Right lobe of liver (tissue), 6 donors: ENCODE measurements at places on chromosomes 7 and 10. TPM values are rescaled to one million over a fixed set of nuclear protein-coding genes. Genes with fewer than 3 reads are reported as not detected.
A peak's percentile ranks its signal among the peaks of the same experiment; 100 is the strongest.

DNA sequence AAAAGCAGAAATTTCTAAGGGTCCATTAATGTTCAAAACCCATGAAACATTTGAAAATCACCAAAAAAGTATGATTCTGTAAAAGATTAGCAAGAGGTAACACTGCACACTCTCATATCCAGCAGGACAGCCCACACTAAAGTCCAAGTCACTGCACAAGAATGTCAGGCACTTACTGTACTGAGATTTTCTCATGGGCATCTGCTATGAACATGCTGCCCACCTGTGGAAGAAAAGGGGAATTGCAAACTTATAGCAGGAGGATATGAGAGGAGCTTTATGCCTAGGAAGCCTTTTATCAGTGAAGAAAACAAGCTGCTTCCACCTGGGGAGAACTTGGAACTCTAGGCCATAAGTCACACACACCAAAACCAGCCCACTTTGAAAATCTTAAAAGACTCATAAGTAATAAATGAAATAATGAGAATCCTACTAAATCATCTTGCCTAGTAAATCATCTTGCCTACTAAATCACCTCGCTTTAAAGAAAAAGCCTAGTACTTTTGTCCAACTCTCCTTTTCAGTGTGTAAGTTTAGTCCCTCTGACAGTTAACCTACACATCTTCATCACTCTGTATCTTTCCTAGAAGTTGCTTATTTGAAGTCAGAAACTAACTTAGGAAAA is 46.1 kb downstream of the ARMH3 start:
- no peak overlapping the region for H3K4me3 ChIP-seq
- no peak for DNase-seq
- H3K27ac ChIP-seq: no peak overlapping the region

DNA sequence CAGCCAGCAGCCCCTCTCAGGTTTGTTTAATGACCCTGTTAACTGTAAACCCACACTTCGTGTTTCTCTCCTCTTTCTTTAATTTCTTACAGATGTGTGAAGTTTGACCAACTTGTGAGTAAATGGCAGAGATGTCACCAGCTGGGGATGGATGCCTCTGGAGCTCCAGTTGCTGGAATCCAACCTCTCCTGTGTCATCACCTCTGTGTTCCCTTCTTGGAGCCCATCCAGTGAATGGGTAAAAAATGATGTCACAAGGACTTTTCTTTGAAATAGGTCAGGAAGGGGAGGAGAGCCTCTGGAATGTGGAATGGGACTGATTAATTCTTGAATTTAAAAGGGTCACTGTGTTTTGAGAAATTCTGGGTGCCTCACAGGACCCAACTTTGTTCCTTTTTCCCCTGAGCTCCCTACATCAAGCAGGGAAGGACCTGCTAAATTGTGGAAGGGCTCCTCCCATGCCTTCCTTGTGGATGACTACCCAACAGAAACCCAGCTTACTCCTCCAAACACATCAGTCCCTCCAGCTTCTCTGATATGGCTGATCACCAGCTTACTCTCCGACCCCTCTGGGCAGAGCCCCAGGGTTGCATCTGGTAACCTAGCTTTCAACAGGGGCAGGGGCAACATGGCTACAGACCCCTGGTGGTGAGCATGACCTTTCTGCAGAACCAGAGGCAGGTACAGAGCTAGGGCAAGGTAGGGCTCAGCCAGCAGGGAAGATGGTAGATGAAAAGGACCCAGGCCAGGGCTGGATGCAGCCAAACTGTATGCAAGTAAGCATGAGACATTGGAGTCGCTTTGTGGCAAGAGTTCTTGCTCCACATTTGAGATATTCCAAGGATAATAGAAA is 67.5 kb downstream of the STRA8 start:
- no peaks in the 10 kb centered on the region for H3K27me3 ChIP-seq
- no peaks in the 10 kb centered on the region for H3K36me3 ChIP-seq
- no peak overlapping the region for H3K4me3 ChIP-seq
- DNase-seq: no peak

- H3K4me3 ChIP-seq: no peak overlapping the region
- H3K36me3 ChIP-seq: no peaks in the 10 kb centered on the region
Measured at GRCh38 chr10:21498986-21499385, 26.5 kb downstream of the SKIDA1 start.

- no peak overlapping the region for H3K4me3 ChIP-seq
- H3K36me3 ChIP-seq: no peaks in the 10 kb centered on the region
- no peak overlapping the region for H3K27ac ChIP-seq
- no peak for DNase-seq
Measured at GRCh38 chr7:130084037-130084875, 13.9 kb downstream of the KLHDC10 start.

DNA sequence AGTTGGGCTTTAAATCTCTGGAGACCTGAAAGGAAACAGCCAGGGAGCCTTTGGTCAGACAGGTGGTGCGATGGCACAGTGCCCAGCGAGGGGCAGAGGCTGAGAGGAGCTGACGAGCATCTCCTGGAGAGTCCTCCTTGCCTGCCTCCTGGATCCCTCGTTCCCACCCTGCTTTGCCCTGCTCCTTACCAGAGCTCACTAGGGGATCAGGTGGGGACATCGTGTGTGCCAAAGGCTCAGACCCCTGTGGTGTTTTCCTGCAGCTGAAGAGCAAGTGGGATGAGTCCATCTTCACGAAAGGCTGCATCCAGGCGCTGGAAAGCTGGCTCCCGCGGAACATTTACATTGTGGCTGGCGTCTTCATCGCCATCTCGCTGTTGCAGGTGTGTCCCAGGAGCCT is 21.8 kb upstream of the SH2D4B start:
- no peaks in the 10 kb centered on the region for H3K27me3 ChIP-seq
- no peak overlapping the region for H3K4me3 ChIP-seq
- DNase-seq: no peak
- H3K36me3 ChIP-seq: peaks cover 4% of the 10 kb centered on the region

- H3K36me3 ChIP-seq: no peaks in the 10 kb centered on the region
- no peak overlapping the region for H3K27ac ChIP-seq
- no peak overlapping the region for H3K4me3 ChIP-seq
- H3K4me1 ChIP-seq: no peaks in the 10 kb centered on the region
Measured at GRCh38 chr7:69640925-69641594, 42.8 kb downstream of the AUTS2 start.

DNA sequence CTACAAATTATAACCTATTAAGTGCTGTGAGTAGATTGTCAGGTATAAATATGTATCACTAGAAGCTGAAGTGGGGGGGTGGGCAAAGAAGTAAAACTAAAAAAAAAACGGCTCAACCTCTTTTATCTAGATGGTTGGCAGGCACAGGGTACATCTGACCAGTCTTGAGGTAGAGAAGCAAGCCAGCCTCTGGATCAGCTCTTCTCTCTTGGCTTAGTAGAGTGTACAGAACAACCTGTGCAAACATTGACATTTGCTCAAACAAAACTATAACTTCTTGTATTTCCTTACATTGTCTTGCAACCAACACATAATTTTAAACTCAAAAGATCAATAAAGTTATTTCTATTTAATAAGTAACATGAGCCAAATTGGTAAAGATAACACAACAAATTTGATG is 25.6 kb downstream of the DNA2 start:
- H3K27me3 ChIP-seq: no peaks in the 10 kb centered on the region
- DNase-seq: no peak
- no peak overlapping the region for H3K27ac ChIP-seq
- H3K4me3 ChIP-seq: no peak overlapping the region

- DNase-seq: no peak
- no peaks in the 10 kb centered on the region for H3K4me1 ChIP-seq
- H3K36me3 ChIP-seq: no peaks in the 10 kb centered on the region
- H3K27me3 ChIP-seq: no peaks in the 10 kb centered on the region
Measured at GRCh38 chr10:106082865-106083264, 1081.6 kb downstream of the SORCS1 start.

DNA sequence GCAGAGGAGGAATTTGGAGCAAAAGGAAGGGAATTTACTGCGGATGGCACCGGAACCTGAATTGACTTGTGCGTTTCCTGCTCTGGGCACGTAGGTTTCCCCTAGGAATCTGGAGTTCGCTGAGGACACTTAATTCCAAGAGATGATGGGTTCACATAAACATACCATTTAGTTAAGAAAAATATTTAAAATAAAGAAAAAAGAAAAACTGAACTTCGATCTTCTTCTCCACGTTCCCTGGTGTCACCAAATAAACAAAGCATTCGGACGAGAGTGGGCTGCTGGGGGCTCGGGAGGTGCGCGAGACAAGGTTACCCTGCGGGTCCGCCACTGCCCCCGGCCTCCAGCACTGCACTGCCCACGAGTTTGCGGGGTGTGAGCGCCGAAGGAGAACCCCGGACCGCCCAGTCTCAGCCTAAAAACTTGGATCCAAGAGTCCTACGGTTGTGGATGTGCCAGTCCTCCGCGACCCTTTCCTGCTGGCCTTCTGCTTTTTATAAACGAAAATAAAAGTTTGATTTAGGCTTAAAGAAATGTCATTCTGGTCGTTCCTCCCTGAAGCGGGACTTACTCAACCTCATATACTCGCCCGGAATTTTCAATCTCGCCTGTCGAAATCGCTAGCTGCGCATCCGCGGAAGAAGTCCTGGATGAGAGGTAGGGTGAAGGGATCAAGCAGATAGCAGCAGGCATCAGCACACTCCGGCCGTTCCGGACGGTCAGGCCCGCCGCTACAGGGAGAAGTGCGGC is 30.3 kb downstream of the SKIDA1 start:
- H3K4me1 ChIP-seq: no peaks in the 10 kb centered on the region
- DNase-seq: no peak
- peak overlapping the region; percentile 31 for H3K27ac ChIP-seq

DNA sequence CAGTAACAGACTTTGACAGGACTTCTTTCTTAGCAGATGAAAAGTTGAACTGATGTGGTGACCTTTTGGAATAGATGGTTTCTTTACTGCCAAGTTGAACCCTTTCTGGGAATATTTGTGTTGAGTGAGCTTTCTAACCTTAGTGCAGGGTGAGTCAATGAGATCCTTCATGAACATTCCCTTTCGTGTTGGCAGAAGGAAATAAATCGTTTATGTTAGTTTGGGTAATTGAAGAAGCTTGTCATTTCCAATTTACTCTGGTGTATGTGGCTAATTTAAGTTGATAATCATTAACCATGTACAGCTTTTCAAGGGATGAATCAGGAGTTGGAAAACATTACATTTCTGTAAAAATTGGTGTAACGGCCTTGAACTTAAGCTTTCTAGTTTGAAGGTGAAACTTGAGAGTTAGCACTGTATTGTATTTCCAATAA is 43.4 kb downstream of the PTTG1IP2 start:
- no peaks in the 10 kb centered on the region for H3K36me3 ChIP-seq
- no peak overlapping the region for H3K27ac ChIP-seq
- H3K4me1 ChIP-seq: no peaks in the 10 kb centered on the region
- no peak for DNase-seq

DNA sequence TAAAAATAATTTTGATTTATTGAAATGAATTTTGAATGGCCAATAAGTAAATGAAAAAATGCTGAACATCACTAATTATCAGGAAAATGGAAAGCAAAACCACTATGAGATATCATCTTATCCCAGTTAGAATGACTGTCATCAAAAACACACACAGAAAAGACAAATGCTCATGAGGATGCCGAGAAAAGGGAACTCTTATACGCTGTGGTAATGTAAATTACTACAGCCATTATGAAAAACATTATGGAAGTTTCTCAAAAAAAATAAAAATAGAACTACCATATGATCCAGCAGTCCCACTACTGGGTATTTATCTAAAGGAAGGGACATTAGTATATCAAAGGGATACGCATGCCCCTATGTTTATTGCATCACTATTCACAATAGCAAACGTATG is 15.8 kb downstream of the SCIN start:
- no peaks in the 10 kb centered on the region for H3K4me1 ChIP-seq
- no peak overlapping the region for H3K4me3 ChIP-seq
- H3K36me3 ChIP-seq: no peaks in the 10 kb centered on the region
- DNase-seq: no peak
- H3K27me3 ChIP-seq: peaks cover 4% of the 10 kb centered on the region

GRCh38 chr10:591646-592045 is 97.8 kb downstream of the DIP2C start:
- no peaks in the 10 kb centered on the region for H3K4me1 ChIP-seq
- no peaks in the 10 kb centered on the region for H3K36me3 ChIP-seq
- H3K4me3 ChIP-seq: no peak overlapping the region
- H3K27me3 ChIP-seq: no peaks in the 10 kb centered on the region

DNA sequence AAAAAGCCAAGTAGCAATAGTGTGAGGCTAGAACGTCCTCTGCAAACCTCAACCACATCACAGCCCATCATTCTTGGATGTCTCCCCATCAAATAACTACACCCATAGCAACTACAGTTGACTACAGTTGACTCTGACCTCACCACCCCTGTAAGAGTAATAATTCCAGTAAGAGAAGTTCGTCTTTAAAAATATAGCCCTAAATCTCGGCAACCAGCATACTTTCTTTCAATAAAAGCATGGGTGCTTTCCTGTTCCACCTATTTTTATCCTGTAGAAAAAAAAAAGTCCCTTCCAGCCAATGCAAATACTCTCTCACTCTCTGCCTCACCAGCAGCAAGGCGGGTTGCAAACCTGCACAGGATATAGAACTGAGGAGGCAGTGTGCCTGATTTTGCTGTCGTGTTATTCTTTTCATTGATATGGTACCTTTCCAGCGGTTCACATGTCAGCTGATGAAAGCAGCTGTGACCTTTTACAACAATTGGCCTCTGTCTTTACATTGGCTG is 187.5 kb upstream of the NFE2L3 start:
- DNase-seq: no peak
- H3K4me3 ChIP-seq: no peak overlapping the region
- no peaks in the 10 kb centered on the region for H3K36me3 ChIP-seq
- H3K4me1 ChIP-seq: peaks cover 21% of the 10 kb centered on the region

GRCh38 chr10:103861505-103861904 is 6.1 kb upstream of the SH3PXD2A start:
- H3K4me1 ChIP-seq: no peaks in the 10 kb centered on the region
- H3K27me3 ChIP-seq: no peaks in the 10 kb centered on the region
- H3K4me3 ChIP-seq: no peak overlapping the region
- no peak for DNase-seq

GRCh38 chr10:22280078-22280477 is 36.1 kb upstream of the COMMD3 start:
- H3K4me1 ChIP-seq: no peaks in the 10 kb centered on the region
- no peak overlapping the region for H3K27ac ChIP-seq
- DNase-seq: no peak
- no peaks in the 10 kb centered on the region for H3K27me3 ChIP-seq

TMEM236 gene
- 0.20 TPM for total RNA-seq

PTCD1 gene
- 4.8 TPM for total RNA-seq

BTBD16 gene
- 3.0 TPM for total RNA-seq
